ENCODE measurements at places on chromosomes 4 and X. TPM values are rescaled to one million over a fixed set of nuclear protein-coding genes. Genes with fewer than 3 reads are reported as not detected.

PPEF2 gene
- total RNA-seq: not detected

ABRAXAS1 gene
- total RNA-seq: 27.2 TPM

SERTM2 gene
- under 0.01 TPM for total RNA-seq

CT45A5 gene
- not detected for total RNA-seq

CD38 gene
- total RNA-seq: under 0.01 TPM

DOK7 gene
- under 0.01 TPM for total RNA-seq

ADGRG4 gene
- not detected for total RNA-seq

CXorf65 gene
- not detected for total RNA-seq

COL4A5 gene
- total RNA-seq: 54.7 TPM

UCP1 gene
- total RNA-seq: not detected

ATP1B4 gene
- not detected for total RNA-seq

UGT2A1 gene
- not detected for total RNA-seq

RPS3A gene
- 1,918 TPM for total RNA-seq

FAM53A gene
- 0.77 TPM for total RNA-seq

SPARCL1 gene
- 2.3 TPM for total RNA-seq

- DNase-seq: peak; percentile 79
Observed at GRCh38 chr4:55396308-55397125, 760 bp downstream of the TMEM165 start.

- peak; percentile 50 for DNase-seq
Observed at GRCh38 chrX:8738588-8739189, 6.8 kb upstream of the ANOS1 start.

GRCh38 chr4:17665346-17665745 lies 50.9 kb downstream of the MED28 start:
- no peak for DNase-seq

DNA sequence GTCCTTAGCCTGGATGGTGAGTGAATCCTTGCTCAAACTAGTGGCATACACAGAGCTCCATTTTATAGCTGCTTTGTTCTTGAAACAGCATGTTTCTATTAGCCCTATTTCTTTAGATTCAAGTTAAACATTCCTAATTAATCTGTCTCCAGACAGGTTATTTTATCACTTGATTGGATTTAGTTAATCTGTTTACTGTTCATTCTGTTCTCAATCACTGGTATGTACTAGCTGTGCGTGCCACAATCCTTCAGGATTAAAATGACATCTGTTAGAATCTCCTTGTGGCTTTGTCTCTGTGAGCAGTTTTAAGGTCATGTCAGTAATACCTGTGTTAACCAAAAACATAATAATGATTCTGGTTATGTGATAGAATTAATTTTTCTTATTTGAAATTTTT lies 36.5 kb downstream of the PTPN13 start:
- DNase-seq: no peak

- no peak for DNase-seq
Observed at GRCh38 chr4:164948975-164949374, 28.5 kb downstream of the TRIM61 start.

DNA sequence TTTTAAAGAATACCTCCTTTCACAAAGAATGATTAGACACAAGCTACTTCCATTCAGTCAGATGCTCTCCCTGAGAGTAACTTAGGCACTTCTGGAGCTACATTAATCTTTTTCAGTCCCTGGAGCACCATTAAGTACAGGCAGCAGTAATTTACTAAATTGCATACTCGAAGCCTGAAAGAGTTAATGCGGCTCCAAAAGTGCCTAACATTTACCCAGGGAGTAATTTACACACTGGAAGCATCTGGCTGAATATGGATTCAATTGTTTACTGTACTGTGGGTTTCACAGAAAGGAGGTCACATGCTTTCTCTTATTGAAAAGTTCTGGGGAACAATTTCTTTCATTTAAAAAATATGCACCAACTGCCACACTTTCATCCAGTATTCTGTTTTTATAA lies 260.8 kb upstream of the TENM3 start:
- no peak for DNase-seq

GRCh38 chr4:133982533-133983224 lies 218.9 kb downstream of the PABPC4L start:
- DNase-seq: peak; percentile 17

DNA sequence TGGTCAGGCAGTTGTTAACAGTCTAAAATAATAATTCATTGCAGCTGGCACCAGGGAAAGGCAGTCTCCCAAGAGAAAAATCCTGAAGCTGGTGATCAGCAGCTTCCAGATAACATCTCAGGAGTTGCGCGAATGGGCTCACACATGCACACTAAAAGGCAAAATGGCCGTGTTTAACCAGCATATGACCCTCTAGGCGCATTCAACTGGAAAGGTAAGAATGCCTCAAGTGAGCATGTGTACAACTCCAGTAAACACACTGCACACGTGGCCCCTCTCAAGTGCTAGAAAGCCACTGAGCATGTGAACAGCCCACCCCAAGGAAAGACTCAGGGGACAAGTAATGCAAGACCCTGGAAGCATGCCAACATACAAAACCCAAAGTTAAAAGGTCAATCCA lies 33.1 kb downstream of the STPG2 start:
- no peak for DNase-seq

DNA sequence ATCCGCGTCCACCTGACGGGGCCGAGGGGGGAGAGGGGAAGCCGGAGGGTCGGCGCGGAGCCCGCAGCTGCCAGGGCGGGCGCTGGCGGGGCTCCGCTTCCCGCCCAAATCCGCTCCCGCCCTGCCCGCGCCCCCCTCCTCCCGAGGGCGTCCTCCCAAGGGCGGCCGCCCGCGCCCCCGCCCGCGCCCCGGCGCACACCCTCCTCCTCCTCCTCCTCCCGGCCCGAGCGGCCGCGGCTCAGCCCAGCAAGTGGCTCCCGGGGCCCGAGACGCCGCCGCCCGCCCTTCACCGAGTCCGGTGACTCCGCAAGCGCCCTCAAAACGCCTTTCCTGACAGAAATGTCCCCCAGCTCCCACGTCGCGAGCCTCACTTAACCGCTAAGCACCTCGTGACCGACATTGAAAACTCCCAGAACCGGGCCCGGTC lies 487 bp downstream of the HMGB2 start:
- DNase-seq: peak; percentile 33

- DNase-seq: no peak
Observed at GRCh38 chrX:9501362-9501761, 36.5 kb downstream of the TBL1X start.

GRCh38 chrX:141467442-141467841 lies 117.1 kb downstream of the SPANXA1 start:
- DNase-seq: no peak

- DNase-seq: peak; percentile 37
Observed at GRCh38 chr4:87101543-87102199, 118.7 kb downstream of the KLHL8 start.

DNA sequence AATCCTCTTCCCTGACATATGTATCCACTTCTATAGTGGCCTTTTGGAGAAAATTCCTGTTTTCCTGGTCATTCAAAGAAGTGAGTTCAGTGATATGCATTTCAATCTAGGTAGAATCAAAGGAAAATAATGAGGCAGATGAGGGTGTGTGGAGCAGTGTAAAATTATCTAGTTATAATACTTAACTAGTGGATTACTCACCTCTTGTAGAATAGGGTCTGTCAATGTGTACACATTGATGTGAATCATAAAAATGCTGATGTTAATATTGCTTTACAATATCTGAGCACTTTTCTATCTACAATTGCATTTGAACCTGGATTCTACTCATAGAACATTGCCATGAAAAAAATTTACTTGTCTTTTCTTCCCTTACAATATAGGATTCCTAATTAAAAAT lies 293.5 kb downstream of the GBA3 start:
- no peak for DNase-seq

GRCh38 chr4:83436680-83437079 lies 18.9 kb downstream of the HELQ start:
- DNase-seq: no peak

- DNase-seq: no peak
Observed at GRCh38 chrX:81257817-81258216, 55.9 kb downstream of the SH3BGRL start.

DNA sequence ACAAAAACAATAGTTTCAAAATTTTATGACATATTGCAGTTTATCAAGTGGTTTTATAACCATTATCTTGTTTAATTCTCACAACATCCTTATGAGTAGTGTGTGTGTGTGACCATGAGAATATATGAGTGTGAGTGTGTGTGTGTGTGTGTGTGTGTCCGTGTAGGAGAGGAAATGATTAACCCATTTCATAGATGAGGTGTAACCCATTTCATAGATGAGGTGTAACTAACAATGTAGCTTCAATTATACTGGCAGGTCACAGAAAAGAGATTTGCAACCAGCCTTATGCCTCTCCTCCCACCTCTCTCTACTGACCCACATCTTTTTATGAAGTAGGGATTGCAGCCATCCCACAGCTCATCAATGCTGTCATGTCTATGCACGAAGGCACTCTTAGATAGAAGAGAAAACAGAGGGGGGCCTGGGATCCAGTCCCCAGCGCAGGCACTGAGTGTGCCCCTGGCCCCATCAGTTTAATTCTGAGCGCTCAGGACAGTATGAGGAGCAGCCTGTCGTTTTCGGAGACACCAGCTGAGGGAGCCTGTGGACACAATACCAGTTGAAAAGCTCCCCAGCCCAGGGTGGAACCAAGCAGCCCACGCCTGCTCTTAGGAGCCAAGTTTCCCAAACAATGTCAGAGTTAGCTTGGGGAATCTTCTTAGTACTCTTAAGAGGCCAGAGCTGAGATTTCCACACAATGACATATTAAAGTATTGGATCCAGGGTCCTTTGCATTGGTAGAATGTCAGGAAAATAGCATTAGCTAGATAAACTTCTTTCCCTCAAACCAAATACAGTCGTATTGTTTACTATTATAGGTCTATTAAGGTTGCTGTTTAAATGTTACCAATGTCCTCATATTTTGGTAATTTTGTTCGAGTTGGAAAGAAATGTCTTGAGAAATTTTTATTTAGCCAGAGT lies 88.6 kb downstream of the PALLD start:
- DNase-seq: peak; percentile 84

DNA sequence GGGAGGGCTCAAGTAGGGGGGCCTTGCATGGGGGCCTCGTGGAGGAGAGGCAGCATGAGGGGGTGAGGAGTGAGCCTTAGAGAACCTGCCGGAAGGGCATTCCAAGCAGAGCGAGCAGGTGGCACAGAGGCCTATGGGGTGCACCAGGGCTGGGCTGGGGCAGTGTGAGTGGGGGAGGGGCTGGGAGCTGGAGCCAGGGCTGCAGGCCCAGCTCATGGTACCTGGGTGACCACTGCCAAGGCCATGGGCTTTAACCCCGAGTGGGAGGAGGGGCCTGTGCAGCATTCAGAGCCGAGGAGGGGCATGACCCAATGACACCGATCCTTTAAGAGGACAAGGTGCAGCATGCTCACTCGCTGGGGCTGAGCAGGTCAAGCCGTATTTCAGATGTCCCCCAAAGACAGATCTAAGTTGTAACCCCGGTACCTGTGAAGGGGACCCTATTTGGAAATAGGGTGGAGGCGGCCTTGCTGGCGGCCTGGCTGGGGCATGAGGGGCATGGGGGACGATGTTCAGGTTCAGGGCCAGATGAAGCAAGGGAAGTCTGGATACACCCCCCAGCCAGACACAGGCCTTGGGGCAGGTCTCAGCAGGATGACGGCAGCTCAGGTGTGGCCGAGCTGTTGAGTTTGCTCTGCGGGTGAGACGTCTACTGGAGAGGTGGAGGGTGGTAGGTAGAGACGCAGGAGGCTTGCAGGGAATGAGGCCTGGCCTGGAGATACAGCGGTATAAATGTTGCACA lies 137.0 kb downstream of the CPZ start:
- no peak for DNase-seq

DNA sequence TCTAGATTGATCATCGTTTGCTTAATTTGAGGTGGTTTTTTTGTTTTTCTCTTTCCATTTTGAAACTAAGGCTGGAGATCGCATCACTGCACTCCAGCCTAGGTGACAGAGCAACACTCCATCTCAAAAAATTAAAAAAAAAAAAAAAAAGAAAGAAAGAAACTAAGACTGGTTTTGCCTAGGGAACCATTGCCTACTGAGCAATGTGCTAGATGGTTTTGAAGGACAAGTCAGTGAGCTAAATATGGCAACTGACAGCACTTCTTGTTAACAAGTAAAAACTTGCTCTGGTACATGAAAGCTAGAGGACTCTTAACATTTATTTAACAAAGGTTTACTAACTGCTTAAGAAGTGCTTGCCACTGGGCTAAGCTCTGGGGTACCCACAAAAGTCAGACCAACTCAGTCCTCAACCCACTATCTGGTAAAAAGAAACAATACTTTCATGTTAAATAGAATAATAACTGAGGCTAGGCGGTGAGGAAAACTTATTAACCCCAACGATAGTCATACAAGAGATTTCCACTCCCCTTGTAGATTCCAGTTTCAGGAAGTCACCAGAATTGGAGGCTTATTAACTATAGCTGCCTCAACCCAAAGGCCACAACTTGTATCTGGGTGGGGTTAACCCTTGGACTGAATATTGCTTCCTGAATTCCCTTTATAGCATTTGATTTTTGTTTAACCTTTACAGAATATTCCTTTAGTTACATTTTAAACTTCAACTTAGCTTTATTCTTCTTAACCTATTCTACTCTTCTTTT lies 111.6 kb downstream of the FRYL start:
- DNase-seq: no peak

DNA sequence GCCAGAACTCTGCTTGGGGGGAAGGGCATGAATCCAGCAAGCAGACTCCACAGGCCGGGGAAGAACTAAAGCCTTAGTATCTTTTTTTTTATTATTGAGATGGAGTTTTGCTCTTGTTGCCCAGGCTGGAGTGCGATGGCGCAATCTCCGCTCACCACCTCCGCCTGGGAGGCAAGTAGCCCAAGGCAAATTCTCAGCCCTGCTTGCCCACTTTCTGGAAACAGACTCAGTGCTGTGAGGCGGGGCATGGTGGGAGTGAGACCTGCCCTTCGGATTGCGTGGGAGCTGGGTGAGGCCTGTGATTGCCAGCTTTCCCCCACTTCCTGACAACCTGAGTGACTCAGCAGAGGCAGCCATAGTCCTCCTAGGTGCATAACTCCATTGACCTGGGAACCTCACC lies 348.8 kb downstream of the GASK1B start:
- DNase-seq: no peak

GRCh38 chrX:43974741-43975465 lies 1.7 kb upstream of the NDP start:
- no peak for DNase-seq

- no peak for DNase-seq
Observed at GRCh38 chrX:129553619-129554288, 13.7 kb downstream of the OCRL start.

Data from fibroblast of lung (primary cell).